AG09309 (cell line): ENCODE measurements at places on chromosomes 1 and 21.

DNA sequence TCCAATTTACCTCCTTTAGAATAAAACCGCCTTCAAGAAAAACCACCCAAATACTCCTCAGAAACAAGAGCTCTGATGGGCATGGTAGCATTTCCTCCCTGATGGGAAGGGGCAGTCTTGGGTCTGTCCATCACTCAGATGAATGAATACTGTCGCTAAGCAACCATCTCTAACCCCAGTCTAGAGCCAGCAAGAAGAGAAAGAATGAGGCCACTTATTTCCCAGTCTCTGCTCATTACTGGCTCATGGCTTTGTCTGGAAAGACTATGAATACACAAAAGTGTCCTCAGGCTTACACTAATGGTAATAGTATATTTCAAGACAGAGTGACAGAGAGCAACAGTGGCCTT lies 51.0 kb upstream of the F3 start:
- no peak for DNase-seq

- DNase-seq: no peak
Measured at GRCh38 chr1:3989465-3989864, 89.4 kb upstream of the C1orf174 start.

- no peak for DNase-seq
Measured at GRCh38 chr1:95435611-95436010, 201.6 kb downstream of the RWDD3 start.

DNA sequence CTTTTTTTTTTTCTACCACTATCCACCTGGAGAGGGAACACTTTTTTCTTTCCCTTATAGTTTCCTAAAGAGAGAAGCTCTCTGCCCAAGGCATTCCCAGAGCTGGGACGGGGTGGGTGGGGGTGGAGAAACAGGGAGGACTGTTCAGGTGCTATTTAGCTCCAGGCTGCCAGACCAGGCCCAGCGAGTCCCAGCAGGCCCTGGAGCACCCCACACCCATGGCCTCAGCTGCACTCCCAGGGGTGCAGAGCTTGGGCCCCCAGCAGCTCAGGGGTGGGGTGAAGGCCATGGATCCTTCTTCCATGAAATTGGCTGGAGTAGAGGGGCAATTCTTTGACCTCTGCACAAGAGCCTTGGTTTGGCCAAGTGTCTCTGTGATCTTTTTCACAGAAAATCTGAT lies 4.1 kb downstream of the ETV3L start:
- DNase-seq: no peak

- no peak for DNase-seq
Measured at GRCh38 chr1:219220945-219221344, 47.3 kb downstream of the LYPLAL1 start.

DNA sequence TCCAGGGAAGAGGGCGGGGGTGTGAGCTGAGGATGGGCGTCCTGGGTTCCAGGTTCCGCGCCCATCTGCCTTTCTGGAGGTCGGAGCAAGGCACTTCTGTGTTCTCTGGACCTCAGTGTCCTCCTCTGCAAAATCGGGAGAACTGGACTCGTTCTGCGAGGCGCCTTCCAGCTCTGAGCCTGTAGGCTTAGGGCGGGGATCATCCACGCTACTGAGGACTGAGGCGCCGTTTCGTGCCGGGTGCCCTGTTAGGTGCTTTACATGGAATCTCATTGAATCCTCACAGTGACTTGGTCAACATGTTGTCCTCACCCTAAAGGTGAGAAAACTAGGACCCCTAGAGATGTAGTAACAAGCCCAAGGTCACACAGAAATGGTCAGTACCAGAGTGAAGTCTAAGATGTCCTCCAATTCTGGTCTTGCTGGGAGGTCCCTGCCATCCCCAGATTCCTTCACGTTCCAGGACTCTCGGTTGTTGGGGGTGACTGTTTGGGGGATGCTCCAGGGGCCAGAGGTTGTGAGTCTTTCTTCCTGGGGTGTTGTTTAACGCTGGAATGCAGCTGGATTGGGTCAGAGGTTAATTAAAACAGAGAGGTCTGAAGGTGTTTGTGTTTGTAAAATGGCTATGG lies 677 bp downstream of the PRKAA2 start:
- DNase-seq: no peak

DNA sequence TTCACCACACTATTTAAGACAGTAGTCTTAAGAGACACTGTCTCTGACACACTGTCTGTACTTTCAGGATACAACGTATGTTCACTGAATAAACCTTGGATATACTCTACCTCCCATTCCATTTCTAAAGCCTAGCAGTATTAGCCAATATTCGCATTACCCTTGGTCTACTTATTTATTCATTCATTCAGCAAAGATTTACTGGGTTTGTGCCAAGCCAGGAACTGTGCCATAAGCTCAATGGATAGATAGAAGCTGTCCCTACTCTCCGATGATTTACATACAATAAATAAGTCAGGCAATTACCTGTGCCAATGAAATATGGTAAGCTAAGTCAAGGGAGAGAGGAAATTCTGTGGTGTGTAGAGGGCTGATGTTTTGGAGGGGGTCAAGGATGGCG lies 195.2 kb upstream of the RAB4A start:
- DNase-seq: no peak

GRCh38 chr1:61152066-61152465 lies 69.7 kb downstream of the NFIA start:
- no peak for DNase-seq

DNA sequence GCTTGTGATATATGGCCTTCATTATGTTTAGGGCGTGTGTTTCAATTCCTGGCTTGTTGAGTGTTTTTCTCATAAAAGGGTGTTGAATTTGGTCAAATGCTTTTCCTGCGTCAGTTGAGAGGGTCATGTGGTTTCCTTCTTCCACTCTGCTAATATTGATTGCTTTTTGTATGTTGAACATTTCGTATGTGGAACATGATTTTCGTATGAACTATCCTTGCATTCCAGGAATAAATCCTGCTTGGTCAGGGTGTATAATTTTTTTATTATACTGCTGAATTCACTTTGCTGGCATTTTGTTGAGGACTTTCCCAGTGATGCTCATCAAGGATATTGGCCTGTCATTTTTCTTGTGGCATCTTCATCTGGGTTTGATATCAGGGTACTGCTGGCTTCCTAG lies 4.7 kb upstream of the ATAD3A start:
- DNase-seq: no peak

- DNase-seq: no peak
Measured at GRCh38 chr1:204867666-204868339, 2.9 kb upstream of the NFASC start.

DNA sequence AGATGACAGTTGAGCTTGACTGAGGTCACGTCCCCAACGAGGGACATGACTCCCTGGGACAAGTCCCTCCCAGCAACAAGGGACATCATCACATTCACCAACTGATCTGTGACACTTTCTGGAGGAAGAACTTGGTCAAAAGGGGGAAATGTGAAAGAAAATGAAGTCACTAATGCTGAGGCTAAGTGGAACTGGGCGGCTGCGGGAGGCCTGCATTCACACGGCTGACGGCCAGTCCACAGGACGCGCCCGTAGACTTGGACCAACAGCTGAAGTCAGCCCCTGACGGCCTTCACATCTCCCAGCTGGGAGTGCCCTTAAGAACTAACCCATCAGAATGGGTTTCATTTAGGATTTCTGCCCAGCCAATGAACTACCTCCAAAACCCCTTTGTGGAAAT lies 26.6 kb downstream of the POFUT2 start:
- DNase-seq: no peak

GRCh38 chr21:37383086-37383485 lies 16.5 kb downstream of the DYRK1A start:
- DNase-seq: no peak

GRCh38 chr21:43020771-43021170 lies 46.4 kb downstream of the PKNOX1 start:
- DNase-seq: no peak

- DNase-seq: no peak
Measured at GRCh38 chr1:15810073-15810472, 2.6 kb upstream of the UQCRHL start.

DNA sequence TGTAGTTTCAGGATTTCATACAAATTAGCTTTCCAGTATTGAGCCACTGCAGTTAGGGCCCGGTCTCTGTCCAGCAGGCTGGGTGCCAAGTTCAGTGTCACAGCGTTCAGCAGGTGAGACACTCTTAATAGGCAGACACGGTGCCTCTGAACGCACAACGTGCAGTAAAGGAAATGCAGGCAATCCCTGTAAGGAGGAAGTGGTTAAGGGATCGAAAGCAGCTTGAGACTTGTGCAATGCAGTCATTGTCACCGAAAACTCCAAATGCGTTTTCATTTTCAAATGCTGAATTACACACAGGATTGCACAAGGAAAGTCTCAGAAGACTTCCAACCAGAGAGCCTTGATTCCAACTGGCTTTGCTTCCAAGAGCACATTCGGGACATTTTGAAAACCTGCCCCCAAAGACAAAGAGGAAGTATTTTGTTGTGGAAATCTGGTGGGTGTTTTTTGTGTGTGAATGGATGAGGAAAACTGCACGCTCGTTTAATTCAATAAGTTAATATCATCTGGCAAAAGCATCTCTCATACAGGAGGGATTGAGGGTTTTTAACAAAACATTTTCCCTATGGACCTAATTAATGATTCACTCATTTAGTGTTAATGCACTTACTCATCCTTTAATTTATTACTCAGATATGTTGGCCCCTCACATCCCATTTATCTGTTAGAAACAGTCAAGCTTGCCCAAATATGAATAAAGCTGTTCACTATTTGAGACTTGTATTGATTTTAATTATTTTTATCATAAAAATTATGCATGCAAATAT lies 61.6 kb downstream of the PTGS2 start:
- peak; percentile 29 for DNase-seq

DNA sequence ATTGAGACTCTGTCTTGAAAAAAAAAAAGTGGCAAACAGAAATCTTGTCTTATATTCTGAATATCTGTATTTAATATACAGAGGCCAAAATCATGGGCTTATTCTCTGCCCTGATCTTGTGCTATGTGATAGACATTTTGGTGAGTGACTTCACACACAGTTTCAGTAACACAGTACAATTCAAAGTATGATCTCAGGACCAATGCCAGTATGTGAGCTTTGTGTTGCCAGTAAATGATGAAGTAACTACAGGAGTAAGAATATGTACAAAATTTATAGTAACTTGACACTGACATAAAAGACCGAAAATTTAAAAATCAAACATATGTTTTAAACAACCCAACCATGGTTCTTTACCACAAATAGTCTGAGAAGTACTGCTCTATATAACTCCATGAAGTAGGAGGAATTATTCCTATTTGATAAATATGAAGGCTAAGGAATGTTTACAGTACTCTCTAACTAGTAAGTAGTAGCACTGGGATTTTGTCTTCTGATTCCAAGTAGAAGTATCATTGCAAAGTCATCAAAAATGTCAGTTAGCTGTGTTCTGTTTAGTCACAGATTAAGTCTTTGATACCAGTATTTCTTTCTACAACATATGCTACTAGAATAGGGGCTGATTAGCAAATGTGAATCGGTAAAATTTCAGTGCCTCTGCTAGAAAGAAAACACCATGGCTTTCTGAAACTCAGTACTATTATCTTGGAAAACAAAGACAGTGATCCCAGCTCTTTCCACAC lies 25.3 kb downstream of the DPH5 start:
- DNase-seq: no peak

DNA sequence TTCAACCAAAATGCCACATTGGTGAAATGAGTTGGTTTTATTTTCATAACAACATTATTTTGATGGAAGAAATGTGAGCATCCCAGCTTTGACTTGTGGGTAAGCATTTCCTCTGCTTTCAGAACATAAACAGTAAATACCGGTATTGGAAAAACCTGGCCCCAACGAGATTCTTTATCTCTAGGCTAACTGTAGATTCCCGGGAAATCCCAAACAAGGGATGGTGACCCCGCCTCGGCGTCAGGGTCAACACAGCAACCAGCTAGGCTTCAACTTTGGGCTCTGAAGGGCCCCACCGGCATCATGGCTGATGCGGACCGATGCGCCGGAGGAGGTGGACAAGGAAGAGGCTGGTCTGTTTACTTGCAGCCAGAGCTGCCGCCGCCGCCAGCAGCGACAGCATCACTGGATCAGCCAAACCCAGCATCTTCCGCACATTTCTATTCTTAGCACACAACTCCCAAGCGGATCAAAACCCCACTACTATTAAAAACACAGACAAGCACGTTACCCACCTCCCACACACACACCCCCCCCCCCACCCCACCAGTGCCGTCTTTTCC lies 1.1 kb downstream of the AKT3 start:
- DNase-seq: peak; percentile 31

GRCh38 chr1:6445062-6445763 lies 20.6 kb downstream of the ESPN start:
- no peak for DNase-seq

GRCh38 chr1:206449565-206449964 lies 20.7 kb upstream of the IKBKE start:
- DNase-seq: no peak

DNA sequence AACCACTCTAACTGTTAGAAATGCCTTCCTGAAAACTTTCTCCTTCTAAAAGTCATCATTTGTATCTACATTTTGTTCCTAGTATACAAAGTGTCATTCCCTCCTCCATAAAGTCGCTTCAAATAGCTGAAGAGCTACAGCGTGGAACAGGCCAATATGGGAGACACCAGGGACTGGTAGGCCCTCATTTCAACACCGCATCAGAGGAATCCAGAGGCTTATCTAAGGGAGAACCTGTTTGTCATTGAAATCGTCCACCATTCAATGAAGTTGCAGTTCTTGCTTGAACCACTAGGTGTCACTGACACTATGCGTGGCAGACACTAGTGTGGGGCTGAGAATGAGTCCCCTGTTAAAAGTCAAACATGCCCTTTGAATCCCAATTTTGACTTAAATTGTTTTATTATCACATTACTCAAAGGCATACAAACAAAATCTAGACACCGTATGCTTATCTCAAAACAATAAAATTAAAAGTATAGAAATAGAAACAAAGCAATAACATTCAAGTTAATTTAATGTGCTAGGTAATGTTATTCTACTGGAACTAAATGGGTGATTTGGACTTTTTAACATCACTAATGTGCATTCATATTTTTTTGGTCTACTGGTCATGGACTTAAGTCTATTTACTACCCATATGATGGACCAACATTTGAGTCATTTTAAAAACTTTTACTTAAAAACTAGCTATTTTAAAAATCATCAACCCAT lies 182.3 kb downstream of the FCRL5 start:
- DNase-seq: no peak

- no peak for DNase-seq
Measured at GRCh38 chr1:3194760-3195479, 125.9 kb downstream of the PRDM16 start.

DNA sequence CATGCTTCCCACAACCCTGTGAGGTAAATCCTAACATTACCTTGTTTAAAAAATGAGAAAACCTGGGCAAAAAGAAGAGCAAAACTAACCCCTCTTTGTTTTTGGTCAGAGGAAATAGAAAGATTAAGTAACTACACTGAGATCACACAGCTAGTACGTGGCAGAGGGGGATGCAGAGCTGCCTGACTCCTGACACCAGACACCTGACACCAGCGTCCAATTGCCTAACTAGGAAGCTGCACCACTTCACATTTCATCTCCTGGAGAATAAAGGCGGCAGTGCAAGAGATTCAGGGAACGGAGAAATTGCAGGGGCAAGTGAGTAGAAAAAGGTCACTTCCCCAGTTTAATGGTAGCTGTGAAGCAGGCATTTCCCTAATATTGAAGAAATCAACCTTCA lies 229.3 kb upstream of the PTBP2 start:
- DNase-seq: no peak
